Type B pancreatic cell (in vitro differentiated cells): ENCODE measurements at places on chromosomes 7 and 10.

DNA sequence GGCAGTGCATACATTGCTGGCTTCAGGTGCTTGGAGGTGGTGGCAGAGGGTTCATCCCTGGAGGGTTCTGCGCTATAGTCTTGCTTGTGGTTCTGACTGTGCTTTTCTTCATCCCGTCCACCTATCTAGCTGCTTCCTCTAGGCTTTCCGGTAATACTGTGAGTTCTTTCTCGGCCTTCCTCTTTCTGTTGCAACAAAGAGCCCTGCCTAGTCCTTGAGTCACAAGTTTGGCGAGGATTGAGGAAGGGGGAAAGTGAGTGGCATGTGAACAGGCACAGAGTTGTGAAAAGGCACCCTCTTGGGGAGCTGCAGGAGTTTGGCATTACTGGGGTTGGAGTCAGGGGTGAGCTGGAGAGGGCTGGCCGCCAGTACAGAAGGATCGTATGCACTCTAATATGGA, 123.0 kb downstream of the SH2D4B start:
- DNase-seq = no peak

- DNase-seq = no peak
Measured at GRCh38 chr7:68776326-68776725, 821.9 kb upstream of the AUTS2 start.

DNA sequence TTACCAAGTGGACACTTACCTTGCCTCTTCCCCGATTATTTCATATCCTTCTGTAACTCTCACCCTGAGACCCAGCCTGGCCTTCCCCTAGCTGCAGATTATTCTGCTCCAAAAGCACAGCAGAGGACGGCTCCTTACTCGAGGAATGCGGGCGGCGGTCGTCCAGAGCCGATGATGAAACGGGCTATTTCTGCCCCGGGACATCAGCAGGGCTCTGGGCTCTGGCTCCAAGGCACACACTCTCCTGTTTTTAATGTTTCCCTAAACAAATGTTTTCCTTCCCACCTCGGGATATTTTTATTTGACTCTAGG, 343 bp upstream of the C10orf71 start:
- no peak for DNase-seq

DNA sequence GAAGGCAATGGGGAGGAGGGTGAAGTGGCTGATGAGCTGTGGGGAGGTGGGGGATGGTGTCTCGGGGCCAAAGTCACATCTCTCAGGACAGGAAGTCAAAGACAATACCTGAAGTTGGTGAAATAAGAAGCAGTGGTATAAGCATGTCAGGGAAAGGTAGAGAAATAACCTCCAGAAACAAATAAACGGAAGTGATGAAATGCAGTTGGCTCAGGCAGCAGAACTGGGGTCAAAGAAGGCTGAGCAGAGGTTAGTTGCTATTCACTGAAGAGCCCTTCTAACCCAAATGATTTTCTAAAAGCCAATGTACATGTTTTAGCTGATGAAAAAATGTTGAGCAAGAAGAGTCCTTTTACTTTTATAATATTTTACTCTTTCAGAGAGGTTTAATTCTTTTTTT, 78.6 kb upstream of the ADRB1 start:
- DNase-seq = no peak
